Astrocyte of the hippocampus (primary cell): ENCODE measurements at places on chromosomes 1 and 21.

GRCh38 chr1:91091812-91092211 is 70.0 kb upstream of the ZNF644 start:
- no peak for DNase-seq

GRCh38 chr1:17636612-17637011 is 97.1 kb downstream of the ARHGEF10L start:
- peak; percentile 62 for DNase-seq

DNA sequence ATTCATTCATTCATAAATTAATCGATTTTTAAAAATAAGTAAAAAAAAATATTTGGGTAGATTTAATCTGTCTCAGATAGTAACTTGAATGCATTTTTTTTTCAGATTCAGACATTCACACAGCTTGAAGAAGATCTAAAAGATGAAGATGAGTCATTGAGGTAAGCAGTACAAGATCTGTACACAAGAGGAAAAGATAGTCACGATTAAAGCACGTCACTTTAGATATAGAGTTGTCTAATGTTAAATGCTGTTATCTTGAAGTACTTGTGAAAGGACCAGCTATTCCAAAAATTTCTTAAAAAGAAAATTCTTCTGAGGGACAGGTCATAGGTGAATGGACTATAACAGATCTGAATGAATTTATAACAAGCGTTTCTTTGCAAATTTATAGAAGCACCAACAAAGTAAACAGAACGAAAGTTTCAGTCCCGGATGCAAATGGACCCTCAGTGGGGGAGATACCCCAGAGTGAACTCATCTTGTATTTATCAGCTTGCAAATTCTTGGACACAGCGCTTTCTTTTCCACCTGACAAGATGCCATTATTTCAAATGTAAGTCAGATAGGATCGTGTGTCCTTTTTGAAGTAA is 31.2 kb upstream of the MORC3 start:
- no peak for DNase-seq

DNA sequence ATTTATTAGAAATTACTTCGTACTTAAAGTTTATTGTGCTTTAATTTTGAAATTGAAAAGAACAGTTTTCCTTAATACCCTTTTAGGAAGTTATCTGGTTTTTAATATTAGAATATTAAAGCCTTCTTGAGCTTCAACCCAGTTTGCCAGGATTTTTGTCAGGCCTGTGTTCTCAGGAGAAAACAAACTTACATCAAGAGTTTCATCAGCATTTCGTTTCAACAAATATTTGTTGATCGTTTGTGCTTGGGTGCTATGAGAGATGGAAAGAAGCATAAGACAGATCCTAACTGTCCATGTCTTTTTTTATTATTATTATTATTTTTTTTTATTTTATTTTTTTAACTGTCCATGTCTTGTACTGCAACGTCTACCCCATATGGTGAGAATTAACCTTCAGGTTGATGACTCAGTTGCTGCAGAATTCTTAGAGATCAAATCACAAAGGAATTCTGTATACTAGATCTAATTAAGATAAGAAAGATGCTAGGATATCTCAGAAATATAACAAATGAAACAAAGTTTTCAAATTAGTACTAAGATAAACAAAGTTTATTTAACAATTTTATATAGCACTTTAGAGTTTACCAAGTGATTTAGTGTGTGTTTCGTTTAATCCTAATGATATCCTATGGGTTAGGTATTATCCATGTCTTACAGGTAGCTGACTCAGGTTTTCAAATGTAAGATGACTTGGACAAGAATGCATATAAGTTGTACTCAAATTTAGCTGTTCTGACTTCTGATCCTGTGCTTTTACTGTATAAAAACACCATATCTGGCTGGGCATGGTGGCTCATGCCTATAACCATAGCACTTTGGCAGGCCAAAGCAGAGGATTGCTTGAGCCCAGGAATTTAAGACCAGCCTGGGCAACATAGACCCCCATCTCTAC is 14.3 kb downstream of the FBXO28 start:
- peak; percentile 33 for DNase-seq

GRCh38 chr1:221290669-221291068 is 411.4 kb downstream of the HLX start:
- no peak for DNase-seq

DNA sequence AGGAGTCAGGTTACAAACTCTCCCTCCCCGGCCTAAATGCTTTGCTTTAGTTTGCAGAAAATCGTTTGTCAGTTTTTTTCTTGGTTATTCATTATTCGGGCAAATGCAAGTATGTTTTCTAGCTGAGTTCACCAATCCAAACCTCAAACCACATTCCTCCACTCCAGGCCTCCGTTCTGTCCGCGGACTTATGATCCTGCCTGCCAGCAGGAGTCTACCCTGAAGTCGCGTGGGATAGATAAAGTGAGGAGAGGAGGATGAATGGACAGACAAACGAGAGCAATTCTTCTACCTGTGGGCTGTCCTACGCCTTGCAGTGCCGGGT is 1.3 kb downstream of the ADAMTS1 start:
- peak; percentile 86 for DNase-seq

DNA sequence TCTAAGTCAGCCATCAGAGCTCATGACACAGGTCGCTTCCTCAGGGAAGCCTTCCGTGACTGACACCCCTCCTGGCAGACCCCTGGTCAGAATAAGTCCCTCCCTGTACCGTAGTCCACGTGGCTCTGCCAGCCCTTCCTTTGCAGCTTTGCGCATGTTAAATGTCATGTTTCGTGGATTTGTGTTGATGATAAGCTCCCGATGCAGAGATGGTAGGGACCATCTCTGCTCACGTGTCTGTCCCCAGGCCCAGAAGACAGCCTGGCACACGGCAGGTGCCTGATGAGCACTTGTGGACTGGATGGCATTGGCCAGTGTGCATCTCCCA is 75.9 kb downstream of the DHRS3 start:
- no peak for DNase-seq
